GM12878 (cell line): ENCODE measurements at places on chromosomes 3 and 15. TPM values are rescaled to one million over a fixed set of nuclear protein-coding genes. Genes with fewer than 3 reads are reported as not detected.

- DNase-seq, result no peak
Measured at GRCh38 chr3:114377426-114377825, 83.6 kb downstream of the TIGIT start.

DNA sequence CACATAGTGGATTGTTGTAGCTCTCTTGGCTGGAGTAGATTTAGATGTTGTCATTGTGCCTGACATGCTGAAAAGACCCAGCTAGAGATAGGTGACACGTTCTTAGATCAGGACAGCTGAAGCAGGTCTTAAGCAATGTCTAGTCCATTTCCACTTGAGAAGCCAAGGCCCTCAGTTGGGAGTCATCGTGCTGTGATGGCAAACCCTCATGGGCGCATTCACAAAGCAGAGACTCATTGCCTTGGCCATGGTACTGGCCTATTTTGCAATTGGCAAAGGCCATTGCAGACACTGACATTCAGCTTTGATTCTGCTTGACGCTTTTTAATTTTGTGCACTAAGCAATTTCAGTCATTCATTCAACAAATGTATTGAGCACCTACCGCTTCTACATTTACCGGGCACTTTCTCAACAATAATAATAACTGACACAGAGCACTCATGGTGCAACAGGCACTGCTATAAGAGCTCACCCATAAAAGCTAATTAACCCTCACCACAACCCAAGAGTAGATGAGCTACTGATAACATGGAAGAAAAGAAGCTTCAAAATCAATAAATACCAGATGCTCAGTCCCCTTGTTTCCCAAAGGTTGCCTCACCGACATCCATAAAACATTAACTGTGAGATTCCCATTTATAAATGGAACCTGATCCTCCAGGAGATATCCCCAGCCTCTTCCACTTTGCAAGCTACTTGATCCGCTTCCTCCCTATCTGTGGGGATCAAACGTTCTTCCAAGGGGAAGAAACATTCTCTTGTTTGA is 200.1 kb downstream of the TLE3 start:
- no peak for DNase-seq

DNA sequence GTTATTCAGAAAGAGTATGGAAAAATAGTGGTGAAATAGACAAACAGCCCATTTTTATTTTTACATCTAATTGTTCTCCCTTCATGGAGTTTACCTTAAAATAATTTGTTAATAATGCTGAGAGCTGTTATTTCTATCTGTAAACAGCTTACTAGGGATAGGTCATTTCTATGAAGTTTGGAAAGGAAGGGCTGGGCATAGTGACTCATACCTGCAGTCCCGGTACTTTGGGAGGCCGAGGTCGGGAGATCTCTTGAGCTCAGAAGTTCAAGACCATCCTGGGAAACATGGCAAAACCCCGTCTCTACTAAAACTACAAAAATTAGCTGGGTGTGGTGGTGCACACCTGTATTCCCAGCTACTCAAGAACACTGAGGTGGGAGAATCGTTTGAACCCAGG is 624.3 kb upstream of the LMCD1 start:
- DNase-seq, result no peak

GRCh38 chr15:91961357-91961756 is 107.8 kb downstream of the SLCO3A1 start:
- DNase-seq, result no peak

DNA sequence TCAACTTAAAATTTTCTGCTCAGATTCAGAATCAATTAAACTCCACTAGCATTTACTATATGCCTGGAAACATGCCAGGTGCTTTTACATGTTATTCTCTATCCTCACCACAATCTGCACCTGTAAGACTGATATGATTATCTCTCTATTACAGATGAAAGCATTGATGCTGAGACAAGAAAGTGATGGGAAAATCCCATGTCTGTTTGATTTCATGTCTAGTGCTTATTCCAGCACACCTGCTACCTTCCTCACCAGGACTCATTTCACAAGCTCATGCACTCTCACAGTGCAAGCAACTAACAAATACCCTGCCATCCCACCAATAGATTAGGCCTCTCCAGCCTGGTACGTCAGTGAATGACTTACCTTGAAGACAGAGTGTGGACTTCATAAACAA is 25.0 kb upstream of the BCL6 start:
- DNase-seq, result peak; percentile 61

- DNase-seq, result no peak
Measured at GRCh38 chr3:41580274-41580959, 381.1 kb downstream of the CTNNB1 start.

DNA sequence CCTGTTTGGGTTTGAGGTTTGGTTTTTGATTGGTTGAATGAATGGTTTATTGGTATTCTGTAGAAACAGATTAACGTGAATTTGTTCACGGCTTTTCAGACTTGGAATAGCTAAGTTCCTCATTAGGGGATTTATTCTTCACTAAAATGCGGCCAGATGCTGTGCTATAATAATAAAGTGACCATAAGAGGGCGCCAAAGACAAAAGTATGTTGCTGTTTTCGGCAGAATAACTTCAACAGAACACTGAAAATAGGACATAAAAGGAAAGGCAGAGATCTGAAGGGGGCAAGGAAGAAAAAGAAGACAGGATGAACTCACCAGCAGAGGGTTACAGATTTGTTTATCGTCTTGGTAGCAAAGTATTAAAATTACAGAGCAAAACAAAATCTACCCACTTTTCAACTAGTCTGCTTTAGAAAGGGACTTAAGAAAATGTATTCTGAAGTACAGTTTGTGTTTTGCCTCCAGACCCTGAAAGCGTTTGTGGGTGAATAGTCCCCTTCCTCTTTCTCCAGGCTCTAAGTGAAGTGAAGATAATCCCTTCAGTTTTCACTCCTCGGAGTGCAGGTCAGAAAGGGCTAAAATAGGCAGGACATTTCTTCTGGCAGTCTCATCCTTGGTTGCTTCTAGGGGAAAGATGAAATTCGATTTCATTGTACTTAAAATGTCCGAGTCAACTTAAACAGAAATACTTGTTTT is 147.6 kb downstream of the IL20RB start:
- peak; percentile 19 for DNase-seq

- DNase-seq, result no peak
Measured at GRCh38 chr3:61347981-61348380, 96.7 kb upstream of the FHIT start.

- DNase-seq, result no peak
Measured at GRCh38 chr3:84547971-84548970, 410.5 kb upstream of the CADM2 start.

DNA sequence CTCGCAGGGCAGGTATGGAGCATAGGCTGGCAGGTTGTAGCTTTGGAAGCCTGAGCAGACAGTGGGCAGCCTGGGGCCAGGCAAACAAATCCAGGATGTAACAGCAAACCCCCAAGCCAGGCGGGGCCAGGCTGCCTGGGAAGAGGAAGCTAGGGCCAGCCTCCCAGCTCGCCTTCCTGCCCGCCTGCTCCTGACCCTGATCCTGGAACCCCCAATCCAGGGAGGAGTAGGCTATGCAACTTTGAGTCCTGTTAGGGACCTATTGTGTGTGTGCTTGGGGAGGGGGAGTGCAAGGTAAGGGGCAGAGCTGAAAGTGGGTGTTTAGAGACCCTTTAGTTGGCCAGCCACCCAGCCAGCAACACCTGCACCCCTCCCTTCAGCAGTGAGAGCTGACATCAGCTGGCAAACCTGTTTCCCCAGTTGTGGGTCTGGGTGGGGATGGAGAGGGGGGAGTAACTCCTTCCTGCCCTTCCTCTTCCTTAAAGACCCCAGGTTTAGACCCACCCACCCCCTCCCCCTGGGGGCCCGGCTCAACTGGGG is 2.5 kb downstream of the NBEAL2 start:
- no peak for DNase-seq

GRCh38 chr3:102449930-102450329 is 15.1 kb downstream of the ZPLD1 start:
- no peak for DNase-seq

DNA sequence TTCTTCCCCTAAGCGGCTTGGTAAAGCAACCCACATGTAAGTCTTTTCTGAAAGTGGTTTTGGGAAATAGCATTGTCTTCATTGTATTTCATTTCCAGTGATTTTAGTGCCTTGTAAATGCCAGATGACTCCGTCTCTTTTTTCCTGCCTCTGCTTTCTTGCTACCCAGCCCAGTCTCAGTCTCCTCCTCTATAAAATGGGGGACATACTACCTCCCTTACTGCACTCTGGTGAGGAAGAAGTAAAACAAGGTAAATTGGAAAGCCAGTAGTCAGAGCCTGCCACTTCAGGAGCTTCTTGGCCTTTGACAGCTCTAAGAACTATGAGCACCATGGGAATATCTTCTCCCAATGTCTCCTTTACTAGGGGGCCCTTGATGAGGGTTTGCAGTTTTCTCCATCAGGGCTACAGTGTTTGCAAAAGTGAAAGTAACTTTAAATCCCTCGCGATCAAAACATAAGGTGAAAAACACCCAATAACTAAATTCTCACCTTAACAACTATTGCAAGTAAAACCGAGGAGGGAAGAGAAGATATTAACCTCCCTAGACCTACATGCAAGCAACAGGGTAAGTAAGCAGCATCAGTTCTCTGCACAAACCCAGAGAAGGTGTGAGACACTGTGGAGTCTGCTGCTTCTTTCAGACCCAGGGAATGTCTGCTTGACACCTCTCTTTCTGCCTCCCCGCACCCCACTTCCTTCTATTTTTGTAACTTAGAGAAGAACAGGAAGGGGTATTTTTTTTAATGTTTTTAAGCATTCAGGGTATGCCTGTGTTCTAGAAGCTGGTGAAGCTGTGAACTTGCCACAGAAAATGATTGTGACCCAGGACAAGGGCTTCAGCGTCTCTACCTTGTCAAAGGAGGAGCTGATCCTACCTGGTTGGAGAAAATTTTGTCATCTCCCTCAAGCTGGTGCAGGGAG is 159.1 kb upstream of the EOMES start:
- DNase-seq, result peak; percentile 11

DNA sequence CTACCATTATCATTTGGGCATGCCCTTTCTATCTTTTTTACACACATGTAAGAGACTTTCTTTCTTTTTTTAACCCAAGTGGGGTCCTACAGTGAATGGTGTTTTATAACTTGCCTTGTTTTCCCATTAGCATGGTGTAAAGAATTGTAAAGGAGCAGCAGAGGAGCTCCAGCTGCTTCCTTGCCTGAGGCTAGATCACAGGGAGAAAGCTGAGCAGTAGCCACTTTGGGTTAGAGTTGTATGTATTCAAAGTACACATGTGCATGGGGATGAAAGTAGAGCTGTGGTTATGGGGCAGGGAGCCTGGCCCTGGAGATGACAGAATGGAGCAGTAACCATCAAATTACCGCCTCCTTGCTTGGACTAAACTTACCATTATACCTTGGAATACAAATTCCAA is 231.1 kb upstream of the PDZRN3 start:
- DNase-seq, result no peak

GRCh38 chr3:10189557-10190354 is 25.0 kb downstream of the IRAK2 start:
- peak; percentile 39 for DNase-seq

DNA sequence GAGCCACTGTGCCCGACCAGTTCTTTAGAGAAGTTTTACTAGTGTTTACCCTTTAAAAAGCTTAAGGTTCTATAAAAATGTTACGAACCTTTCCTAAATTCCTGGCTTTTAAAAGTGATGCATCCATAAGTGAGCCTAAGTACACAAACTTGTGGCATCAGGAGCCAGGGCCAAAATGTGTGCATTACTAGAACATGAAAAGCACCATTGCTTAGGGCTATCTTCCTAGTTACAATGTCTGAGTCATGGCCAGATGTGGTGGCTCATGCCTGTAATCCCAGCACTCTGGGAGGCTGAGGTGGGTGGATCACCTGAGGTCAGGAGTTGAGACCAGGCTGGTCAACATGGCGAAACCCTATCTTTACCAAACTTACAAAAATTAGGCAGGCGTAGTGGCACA is 39.9 kb downstream of the LEO1 start:
- no peak for DNase-seq

DNA sequence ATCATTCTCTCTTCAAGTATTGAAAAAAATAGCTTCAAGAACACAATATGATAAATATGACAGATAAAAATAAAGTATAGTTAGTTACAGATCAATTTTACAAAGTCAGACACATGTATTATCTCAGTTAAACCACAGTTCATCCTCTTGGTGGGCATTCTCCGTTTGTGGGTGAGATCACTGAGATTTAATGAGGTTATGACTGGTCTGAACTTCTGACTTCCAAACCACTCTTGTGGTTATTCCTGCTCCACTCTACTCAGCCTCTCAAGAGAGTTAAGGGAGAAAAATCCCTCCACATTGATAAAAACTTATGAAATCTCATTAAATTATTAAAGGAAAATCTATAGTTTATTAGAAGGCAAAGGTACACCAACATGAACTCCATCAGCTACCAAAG is 229.9 kb upstream of the LRTM1 start:
- no peak for DNase-seq

GRCh38 chr15:27323801-27324200 is 352.8 kb downstream of the GABRG3 start:
- no peak for DNase-seq

GRCh38 chr3:17091910-17092582 is 207.3 kb downstream of the PLCL2 start:
- DNase-seq, result no peak

DNA sequence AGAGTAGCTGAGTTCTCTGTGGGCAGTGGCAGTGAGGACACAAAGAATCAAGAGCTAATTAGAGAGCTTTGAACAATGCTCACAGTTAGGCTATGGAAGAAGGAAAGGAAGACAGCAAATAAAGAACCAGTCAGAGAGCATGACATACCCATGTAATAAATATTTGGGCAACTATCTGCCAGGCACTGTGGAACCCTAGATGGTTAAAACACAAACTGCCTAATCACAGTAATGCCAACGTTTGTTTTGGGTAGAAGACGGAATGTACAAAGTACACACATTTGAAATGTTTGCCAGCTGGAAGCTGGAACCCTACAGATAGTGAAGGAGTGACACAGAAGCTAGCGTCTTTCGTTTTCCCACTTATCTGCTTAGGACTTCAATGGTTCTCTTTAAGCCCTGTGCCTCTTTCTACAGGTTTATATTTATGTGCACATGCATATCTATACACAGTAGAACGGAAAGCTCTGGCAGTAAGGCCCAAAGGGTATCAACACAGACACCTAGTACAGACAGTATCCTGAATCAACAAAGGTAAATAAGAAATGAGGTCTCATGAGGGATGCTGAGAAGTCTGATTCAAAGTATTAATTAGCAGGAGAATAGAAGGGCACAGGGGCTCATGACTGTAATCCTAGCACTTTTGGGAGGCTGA is 44.6 kb downstream of the ANKRD28 start:
- DNase-seq, result no peak

The HDC gene
- polyA plus RNA-seq, result not detected in 2 replicates

The FEZF2 gene
- polyA plus RNA-seq, result not detected in 2 replicates

The STARD9 gene
- 2.7 TPM in 2 replicates for polyA plus RNA-seq

The CYP1A1 gene
- polyA plus RNA-seq, result 0.41 TPM in 1 of 2 replicates, not detected in the other

The PRICKLE2 gene
- polyA plus RNA-seq, result 0.63 and 0.82 TPM in 2 replicates

The ARL8B gene
- polyA plus RNA-seq, result 80.6 and 84.6 TPM in 2 replicates

The FRMD5 gene
- polyA plus RNA-seq, result 3.3 and 5.1 TPM in 2 replicates

The CLDN16 gene
- polyA plus RNA-seq, result 3.8 and 4.4 TPM in 2 replicates
